ENCODE measurements at places on chromosomes 3 and 15.

DNA sequence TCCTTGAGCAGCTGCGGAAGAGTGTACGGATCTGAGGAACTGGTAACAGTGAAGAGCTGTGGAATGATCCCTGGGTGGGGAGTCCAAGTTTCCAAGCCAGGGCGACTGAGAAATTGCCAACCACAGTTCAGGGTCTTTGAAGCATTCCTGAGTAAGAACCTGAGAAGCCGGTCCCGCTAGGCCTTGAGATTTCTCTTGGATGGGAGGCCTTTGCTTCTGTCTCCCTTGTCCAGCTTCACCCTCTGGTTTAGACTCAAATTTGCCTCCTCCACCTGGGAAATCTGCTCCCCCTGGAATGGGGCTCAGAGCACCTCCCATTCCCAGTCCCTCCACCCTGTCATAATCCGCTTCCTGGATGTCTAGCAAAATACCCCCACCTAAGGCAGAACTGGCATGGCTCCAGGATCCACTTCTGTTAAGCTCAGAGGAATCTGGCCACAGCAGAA, 127.7 kb upstream of the DLG1 start:
- DNase-seq, result no peak

- peak; percentile 68 for DNase-seq
These were observed 32.1 kb downstream of the SCAP start for GRCh38 chr3:47443611-47443995.

DNA sequence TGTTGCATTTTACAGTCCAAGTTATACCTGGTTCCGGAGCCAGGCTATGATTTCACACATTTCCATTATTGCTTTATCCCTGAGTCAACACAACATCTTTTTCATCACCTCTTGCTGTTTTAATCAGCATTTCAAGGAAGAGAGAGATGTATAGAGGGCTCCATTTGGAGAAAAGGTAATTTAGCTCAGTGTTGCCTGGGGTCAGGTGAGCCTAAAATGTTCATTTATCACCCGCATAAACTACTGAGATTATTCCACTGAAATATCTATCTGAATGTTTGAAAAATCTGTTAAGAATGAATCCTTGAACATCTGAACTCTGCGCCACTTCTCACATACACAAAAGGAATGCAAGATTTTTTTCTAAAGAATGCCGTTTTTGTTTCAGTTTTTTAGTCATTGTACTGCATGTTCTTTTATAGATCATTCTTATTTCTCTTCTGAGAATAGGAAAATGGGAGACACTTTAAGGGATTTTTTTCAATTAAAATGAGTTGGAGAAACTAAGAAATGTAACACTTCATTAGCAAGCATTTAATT, 51.5 kb upstream of the AGTR1 start:
- DNase-seq, result no peak

DNA sequence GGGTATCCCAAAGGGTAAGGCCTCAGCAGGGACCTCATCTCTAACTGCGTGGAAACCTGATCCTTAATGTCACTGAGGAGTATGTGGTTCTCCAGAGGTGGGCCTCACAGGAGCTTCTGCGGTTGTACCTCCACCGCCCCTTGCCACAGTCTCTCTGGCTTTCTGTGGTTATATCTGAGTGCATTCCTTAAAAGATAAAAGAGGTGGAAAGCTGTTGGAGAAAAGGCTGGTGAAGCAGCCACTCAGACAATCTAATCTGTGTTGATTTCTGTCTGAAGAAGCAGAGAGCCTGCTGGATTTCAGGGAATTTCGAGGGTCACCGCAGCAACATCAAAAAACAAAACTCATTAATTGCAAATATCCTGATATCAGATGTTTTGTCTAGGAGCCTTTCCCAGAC, 51.4 kb downstream of the SEMA6D start:
- DNase-seq, result no peak

GRCh38 chr3:72567474-72567873, 280.8 kb downstream of the SHQ1 start:
- no peak for DNase-seq

- peak; percentile 27 for DNase-seq
These were observed 4.4 kb downstream of the ITIH3 start for GRCh38 chr3:52798978-52799476.

- DNase-seq, result no peak
These were observed 57.1 kb downstream of the CALML4 start for GRCh38 chr15:68148039-68148438.

GRCh38 chr3:67947808-67948508, 293.5 kb upstream of the SUCLG2 start:
- DNase-seq, result no peak
